Glutamatergic neuron (in vitro differentiated cells): ENCODE measurements at places on chromosomes 6 and 20. TPM values are rescaled to one million over a fixed set of nuclear protein-coding genes. Genes with fewer than 3 reads are reported as not detected.

DNA sequence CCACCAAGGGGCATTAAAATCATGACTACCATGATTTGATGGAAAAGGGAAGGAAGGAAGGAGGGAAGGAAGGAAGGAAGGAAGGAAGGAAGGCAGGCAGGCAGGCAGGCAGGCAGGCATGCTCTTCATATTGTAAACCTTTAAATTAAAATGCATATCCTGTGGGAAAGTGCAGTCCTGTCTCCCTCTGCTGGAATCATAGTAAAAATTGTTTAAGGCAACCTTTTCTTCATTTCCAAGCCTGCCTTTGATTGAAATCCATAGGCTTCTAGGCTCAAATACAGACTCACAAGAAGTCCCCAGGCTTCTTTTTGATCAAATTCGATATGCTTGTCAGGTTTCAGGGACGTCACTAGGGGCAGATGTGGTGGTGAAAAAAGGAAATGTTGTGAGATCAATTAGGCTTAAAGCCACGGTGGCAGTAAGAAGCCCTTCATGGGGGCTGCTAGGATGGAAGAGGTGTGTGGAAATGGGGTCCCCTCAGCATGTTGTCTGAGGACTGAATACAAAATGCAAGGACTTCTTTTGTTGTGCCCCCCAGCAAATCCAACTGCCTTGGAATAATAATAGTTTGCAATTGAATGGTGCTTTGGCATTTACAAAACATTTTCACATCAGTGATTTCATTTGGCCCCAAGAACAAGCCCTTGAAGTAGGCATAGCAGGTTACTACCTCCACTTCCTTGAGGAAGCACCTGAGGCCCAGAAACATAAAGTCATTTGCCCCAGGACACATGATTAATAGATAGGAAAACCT lies 25.6 kb upstream of the GABRR1 start:
- H3K4me1 ChIP-seq: peaks cover 1% of the 10 kb centered on the region
- H3K27ac ChIP-seq: no peak overlapping the region
- DNase-seq: no peak

- peak; percentile 74 for DNase-seq
- H3K27me3 ChIP-seq: peaks cover 3% of the 10 kb centered on the region
- no peak overlapping the region for H3K4me3 ChIP-seq
- no peaks in the 10 kb centered on the region for H3K4me1 ChIP-seq
Measured at GRCh38 chr20:50580016-50580747, 70.0 kb downstream of the PTPN1 start.

DNA sequence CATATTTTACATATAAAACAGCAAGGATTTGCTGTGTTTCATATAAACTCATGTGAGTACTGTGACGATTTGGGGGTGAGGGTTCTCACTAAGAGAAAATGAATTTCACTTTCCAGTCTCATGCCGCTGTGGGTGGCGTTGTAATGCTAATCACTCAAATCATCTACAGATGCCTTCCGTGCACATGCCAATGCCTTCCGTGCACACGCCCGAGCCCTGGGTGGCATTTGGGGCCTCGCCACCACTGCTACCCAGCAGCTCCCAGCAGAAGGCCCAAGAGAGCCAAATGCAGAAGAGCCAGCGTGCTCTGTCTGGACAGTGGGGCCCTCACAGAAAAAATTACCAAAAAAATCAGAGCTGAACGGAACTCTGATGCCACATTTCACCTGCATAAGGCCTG lies 53.7 kb downstream of the WDR27 start:
- no peak for DNase-seq
- no peak overlapping the region for H3K27ac ChIP-seq
- no peak overlapping the region for H3K4me3 ChIP-seq
- H3K36me3 ChIP-seq: no peaks in the 10 kb centered on the region

- H3K27me3 ChIP-seq: no peaks in the 10 kb centered on the region
- peaks cover 5% of the 10 kb centered on the region for H3K4me1 ChIP-seq
- no peak overlapping the region for H3K4me3 ChIP-seq
- no peak overlapping the region for H3K27ac ChIP-seq
- no peaks in the 10 kb centered on the region for H3K36me3 ChIP-seq
Measured at GRCh38 chr20:58431134-58431533, 42.1 kb downstream of the VAPB start.

- DNase-seq: no peak
- no peaks in the 10 kb centered on the region for H3K36me3 ChIP-seq
- H3K4me1 ChIP-seq: peaks cover 7% of the 10 kb centered on the region
- H3K27ac ChIP-seq: no peak overlapping the region
Measured at GRCh38 chr20:51528263-51529027, 14.1 kb downstream of the NFATC2 start.

DNA sequence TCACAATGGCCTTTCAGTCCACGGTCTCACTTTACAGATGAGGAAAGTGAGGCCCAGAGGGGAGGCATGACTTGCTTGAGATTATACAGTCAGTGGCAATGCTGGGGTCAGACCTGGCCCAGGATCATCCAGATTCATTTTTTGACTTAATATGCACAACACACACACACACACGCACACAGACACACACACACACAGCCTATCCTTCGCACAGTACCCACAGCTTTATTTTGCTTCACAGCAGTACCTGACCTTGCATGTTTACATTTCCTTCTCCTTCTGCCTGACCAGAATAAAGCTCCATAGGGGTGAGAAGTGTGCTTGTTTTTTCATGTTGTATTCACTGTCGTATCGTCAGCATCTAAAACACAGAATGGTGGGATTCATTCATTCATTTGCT lies 79.8 kb downstream of the VEGFA start:
- H3K27me3 ChIP-seq: peaks cover 7% of the 10 kb centered on the region
- peaks cover 10% of the 10 kb centered on the region for H3K4me1 ChIP-seq
- no peak overlapping the region for H3K27ac ChIP-seq
- H3K36me3 ChIP-seq: no peaks in the 10 kb centered on the region
- no peak for DNase-seq

Gene CST2
- not detected for total RNA-seq

Gene MEP1A
- total RNA-seq: not detected

Gene GPR63
- 6.6 TPM for total RNA-seq

Gene C20orf204
- 3.9 TPM for total RNA-seq
